ENCODE measurements at places on chromosomes 16 and 17.

- no peak for DNase-seq
Observed at GRCh38 chr16:83994087-83994486, 26.0 kb downstream of the NECAB2 start.

- DNase-seq, result no peak
Observed at GRCh38 chr17:885971-886571, 93.5 kb downstream of the NXN start.

DNA sequence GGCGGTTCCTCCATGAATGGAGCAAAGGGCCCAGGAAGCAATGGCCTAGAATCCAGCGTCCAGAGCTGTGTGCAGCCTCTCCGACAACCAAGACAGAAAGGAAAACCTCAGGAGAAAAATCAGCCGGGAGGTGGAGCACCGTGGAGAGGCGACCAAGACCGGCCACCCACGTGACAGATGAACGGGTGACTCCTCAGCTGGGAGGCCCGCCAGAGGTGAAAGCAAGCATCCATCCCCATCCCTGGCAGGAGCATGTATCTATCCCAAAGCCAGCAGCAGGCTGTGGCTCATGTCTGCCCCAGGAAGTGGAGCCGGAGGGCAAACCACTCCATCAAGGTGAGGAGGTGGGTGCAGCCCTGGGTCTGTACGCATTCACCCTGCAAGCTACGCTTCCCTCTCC, 52.1 kb downstream of the FOXL1 start:
- DNase-seq, result no peak

GRCh38 chr16:61887903-61888302, 148.3 kb downstream of the CDH8 start:
- DNase-seq, result no peak

DNA sequence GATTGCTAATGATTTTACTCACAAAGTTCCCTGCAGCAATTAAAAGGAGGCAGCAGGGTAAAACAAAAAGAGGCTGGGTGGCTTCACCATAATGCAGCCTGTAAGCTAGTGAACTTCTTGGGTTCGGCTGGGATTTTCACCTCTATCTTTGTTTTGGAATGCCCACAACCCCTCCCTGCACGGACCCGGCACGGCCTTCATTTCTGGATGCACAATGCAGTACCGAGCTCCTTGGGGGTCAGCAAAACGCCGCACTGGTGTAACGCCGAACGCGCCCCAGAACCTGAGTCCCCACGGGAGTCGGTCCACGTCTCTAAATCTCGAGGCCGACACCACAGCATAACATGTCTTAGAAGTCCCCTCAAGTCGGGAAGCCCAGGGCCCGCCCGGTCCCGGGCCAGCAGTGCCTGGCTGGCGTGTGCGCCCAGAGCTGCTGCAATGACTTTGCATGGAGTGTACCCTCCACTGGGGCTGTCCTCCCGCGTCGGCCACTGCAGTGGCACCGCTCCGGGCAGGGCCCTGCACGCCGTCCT, 759 bp downstream of the UBE2O start:
- DNase-seq, result no peak

GRCh38 chr17:78415821-78416711, 37.6 kb downstream of the PGS1 start:
- no peak for DNase-seq

DNA sequence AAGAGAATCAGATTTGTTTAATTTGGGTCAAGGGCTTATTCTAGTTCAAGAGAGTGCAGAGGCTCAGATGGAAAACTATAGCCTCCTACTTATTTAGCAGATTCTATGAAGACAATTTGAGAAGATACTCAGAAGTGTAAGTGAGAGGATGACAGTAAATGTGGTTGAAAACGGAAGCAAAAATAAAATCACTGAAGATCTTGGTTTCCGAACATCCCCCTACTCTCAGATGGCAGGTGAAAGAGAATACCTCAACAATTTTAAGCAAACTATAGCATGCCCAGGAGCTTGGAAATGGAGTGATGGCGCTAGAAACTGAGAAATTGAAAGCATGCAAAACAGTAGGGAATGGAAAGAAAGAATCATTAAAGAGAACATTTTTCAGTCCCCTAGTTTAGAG, 705.5 kb upstream of the CDH8 start:
- no peak for DNase-seq

DNA sequence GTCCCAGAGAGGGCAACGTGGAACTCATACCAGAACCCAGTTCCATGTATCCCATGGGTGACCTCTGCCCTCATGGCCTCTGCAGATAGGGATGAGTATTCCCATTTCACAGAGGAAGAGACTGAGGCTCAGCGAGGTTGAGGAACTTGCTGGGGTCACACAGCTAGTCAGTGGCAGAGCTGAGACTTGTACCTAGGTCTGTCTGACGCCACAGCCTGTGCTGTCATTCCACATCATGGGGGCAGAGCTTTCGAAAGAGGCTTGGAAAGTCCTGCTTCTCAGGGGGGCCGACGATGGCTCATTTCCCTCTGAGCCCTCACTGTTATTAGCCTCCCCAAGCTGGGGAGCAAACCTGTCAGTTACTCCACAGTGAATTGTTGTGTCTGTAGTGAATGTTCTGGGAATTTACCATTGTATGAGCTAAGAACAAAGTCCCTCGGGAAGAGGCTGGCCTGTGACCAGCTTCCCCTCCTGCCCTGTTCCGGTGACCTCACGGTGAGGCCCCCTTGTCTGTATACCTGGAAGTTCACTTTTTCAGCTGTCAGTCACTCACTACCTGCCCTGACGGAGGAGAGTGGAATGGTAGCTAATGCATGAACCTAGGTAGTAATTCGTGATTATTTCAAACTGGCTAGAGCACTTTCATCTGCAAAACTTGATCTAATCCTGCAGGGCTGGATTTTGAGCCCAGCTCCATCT, 8.9 kb downstream of the METTL22 start:
- no peak for DNase-seq

DNA sequence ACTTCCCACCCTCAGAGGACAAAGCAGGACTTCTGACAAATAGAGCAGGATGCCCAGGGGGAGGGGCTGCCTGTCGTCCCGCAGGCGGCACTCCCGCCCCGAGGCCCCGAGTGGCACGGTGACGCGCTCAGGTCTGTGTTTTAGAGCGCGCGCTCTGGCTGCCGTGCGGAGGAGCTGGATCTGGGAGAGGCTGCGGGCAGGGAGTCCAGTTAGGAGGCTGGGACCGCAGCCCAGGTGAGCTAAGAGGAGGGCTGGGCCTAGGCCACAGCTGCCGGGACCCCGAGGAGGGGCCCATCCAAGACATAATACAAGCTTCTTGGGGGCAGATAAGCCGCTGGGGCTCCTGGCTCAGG, 6.4 kb downstream of the DOC2A start:
- no peak for DNase-seq

DNA sequence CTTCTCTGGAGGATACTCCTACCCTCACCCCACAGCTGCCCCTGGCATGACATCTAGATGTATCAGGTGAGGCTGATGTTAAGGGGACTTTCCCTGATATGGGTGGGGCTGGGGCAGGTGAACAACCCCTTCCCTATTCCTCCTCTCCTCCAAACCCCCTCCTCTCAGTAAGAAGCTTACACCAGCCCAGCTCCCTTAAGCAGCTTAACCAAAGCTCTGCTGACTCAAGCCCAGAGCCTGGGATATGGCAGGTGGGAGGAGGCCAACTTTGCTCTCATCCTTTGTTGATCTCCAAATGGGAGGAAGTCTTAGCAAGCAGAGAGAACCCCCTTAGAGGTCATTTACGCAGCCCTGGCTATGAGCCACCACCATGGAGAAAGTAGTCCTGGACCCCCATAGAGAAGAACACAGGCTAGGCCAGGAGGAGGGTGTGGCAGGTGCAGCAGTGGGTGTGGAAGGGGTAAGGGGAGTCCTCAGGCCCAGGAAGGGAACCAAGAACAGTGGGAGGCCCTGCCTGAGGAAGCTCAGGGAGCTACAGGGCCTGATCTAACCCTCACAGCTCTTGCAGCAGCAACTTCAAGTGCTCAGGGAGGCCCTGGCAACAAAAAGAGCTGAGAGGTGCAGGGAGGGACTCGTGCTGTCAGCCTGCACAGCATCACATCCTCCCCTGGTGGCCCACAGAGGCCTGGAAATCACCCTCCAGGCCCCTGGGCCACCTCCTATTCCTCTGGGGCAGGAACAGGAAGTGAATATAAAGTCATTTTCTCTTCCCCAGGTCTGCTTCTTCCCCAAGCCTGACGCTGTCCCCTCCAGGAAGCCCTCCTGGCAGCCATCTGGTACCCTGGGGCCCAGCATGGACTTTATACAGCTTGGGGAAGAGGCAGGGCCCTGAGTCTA, 2.9 kb downstream of the UNC119 start:
- DNase-seq, result peak; percentile 45

GRCh38 chr17:40168262-40168832, 8.9 kb upstream of the RAPGEFL1 start:
- DNase-seq, result no peak

DNA sequence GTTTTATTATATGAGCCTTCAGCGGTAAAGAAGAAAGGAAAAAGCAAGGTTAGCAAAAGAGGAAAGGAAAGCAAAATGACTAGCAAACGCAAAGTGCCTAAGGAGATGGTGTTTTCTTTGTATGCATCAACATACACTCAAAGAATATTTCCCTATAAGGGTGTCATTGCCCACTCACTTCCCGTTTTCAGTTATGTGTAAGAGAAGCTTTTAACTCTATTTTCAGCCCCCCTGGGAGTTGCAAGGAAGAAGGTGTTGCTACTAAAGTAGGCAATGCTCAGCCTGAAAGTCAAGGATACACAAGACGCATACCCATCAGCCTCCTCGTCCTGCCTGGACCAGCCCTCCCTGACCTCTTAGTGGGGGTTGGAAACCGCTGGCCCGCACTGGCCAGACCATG, 267.7 kb upstream of the ZFHX3 start:
- DNase-seq, result no peak

GRCh38 chr17:70271200-70271599, 101.9 kb downstream of the KCNJ2 start:
- DNase-seq, result no peak

GRCh38 chr17:76700617-76701470, 9.9 kb downstream of the MXRA7 start:
- no peak for DNase-seq

- no peak for DNase-seq
Observed at GRCh38 chr17:7513850-7514419, 29.8 kb downstream of the POLR2A start.

- DNase-seq, result no peak
Observed at GRCh38 chr17:27993161-27993695, 49.2 kb upstream of the NLK start.

DNA sequence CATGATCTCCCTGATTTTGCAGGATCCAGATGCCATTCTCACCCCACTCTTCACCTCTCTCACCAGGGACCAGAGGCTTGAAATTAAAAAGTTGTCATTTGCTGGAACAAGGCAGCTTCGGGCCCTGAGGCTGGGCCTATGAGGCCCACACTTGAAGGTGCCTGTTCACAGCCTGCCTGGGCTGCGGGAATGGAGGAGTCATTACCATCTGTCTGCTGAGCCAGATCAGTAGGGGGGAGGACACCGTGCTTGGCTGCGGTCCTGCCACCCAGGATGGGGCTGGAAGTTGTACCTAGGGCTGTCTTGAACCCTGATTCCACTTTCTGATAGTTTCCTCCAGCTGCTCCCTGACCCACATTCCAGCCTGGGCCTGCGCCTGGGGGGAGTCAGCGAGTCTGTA, 208.3 kb upstream of the N4BP1 start:
- DNase-seq, result no peak

- DNase-seq, result peak; percentile 5
Observed at GRCh38 chr16:47574091-47575054, 113.2 kb downstream of the PHKB start.

DNA sequence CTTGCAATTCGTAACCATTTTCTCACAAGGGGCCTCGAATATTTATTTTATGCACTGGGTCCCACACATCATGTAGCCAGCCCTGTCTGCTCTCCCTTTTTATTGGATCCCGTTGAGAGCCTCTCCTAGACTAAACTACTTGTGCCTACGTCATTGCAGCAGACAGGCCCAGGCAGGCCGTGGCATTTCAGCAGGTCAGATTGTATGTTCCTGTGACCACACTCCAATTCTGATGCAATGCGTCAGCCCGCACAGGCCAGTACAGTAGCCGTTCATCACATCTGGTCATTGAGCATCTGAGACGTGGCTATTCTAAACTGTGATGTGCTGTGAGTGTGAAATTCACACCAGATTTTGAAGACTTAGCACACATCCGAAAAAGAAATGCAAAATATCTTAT, 42.2 kb downstream of the ABAT start:
- DNase-seq, result no peak

GRCh38 chr17:81052199-81052997, 17.4 kb downstream of the BAIAP2 start:
- no peak for DNase-seq

- no peak for DNase-seq
Observed at GRCh38 chr16:80981103-80981502, 25.6 kb downstream of the CMC2 start.

DNA sequence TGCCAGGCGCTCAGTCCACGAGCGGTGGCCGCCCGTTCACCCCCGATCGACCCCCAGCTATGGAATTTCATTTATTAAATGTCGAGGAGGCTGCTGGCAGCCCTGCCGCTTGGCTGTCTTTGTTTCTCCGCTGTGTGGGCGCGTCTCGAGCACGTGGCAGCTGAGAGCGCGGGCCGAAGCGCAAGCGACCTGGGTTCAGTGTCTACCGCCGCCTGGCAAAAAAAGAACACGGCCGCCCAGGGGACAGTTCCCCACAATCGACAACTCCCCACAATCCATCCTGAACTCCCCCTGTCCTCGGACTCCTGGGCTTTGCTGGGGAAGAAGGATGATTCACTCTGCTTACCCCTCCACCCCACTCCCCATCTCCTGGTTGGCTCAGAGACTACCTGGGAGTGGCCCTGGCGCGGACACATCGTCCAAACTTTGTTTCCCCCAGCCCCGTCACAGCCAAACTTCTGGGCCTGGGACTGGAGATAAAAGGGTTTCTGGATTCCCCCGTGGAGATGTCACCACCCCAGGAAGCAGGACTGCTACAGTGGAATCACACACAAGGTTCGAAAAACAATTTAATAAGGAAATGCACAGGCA, 1.7 kb upstream of the ANKRD13B start:
- no peak for DNase-seq

DNA sequence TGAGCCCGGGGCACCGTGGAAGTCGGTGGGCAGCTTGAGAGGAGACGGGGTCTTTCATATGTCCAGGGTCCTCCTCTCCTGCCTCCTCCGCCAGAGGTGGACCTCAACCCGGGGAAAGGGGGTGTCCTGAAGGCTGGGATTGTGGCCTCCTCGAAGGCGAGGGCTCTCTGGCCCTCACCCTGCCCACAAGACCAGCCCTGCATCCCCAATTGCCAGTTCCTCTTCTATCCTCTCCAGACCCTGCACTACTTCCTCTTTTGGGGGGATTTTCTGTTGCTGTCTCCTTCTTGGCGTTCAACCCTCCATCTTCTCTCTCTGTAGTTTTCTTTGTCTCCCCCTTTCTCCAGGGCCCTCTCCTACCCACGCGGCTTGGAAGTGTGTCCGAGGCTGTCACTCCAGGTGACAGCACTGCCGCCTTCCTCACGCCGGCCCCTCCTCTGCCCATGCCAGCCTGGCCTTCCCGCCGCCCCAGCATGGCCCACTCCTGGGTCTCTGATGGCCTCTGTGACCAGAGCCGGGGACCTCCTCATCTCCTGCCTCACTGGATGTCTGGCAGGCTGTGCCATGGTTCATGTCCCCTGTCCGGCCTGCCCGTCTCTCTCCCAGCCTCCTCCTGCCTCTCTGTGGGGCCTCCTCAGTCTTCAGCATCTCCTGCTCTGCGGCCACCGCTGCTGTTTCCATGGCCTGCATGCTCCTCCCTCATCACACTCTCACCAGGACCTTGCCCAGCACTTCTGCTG, 2.4 kb upstream of the ITGAX start:
- DNase-seq, result no peak

Data from activated gamma-delta T cell treated with anti-CD3 and anti-CD28 coated beads, Interleukin-2, amount 50 U/mL, for 16 hours (primary cell).